Activated naive CD4-positive, alpha-beta T cell treated with anti-CD3 and anti-CD28 coated beads, Interleukin-2, amount 50 U/mL, for 16 hours (primary cell): ENCODE measurements at places on chromosomes 2 and 18.

DNA sequence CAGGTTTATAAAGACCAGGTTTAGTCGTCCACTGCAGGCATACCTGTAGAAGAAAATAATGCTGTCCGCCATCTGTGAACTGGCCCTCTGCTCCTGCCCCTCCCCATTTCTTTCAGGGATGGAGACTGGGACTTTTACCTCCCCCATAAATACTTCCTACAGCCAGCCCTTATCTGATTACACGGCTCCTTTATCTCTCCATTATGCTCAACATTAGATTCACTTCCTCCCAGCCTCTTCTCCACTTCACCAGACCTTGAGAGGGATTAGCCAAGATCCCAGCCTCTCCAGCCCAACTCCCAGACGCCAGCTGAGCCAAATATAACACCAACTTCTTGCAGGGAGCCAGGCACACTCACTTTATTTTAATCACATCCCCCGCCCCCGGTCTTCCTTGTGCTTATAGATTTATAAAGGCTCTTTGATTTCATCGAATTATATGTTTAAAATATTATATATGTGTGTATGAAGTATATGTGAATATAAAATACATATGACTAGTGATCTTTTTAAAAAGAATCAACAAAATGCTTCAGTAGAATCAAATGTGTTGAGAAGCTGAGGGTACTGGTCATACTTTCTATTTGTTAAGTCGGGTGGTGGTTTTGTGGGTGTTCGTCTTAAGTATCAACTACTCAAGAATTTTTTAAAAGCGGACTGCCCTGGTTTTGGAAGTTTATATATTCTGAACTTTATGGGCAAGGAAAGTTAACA is 81.0 kb downstream of the SPRED2 start:
- no peak for DNase-seq

- no peak for DNase-seq
Measured at GRCh38 chr18:55743736-55744135, 155.7 kb upstream of the TCF4 start.

- no peak for DNase-seq
Measured at GRCh38 chr2:128357506-128358370, 39.1 kb upstream of the HS6ST1 start.

DNA sequence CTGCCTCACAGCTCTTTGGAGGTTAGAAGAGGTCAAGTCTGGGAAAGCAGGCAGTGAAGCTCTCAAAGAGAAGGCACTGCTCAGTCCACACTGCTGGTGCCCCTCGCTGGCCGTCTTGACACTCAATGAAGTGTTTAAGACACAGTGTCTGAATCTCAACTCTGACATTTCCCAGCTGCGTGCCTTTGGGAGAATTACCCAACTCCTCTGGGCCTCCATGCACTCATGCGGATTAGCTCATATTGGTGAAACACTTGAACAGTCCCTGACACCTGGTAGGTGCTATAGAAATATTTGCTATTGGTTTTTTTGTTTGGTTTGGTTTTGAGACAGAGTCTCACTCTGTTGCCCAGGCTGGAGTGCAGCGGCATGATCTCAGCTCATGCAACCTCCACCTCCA is 281.0 kb downstream of the SRBD1 start:
- DNase-seq = no peak

DNA sequence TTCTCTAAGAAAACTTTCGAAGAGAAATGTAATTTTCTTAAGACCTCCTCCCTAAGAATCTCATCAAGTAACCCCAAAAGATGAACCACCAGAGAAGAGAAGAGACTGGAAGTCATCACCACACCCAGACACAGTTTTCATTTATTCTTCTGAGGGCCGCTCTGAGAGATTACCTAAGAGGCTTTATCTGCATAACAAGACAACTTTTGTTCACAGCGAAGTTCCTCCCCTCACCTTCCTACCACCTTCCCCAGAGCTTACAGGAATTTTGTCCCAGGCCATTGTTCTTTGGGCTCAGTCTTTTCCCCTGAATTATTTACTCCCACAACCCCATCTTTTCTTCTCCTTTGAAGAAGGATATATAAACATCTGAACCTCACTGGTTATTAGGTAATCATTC is 92.8 kb downstream of the AKAIN1 start:
- no peak for DNase-seq

- DNase-seq = no peak
Measured at GRCh38 chr2:69805887-69806286, 23.6 kb upstream of the GMCL1 start.

- no peak for DNase-seq
Measured at GRCh38 chr18:33918571-33918970, 306.1 kb downstream of the NOL4 start.

DNA sequence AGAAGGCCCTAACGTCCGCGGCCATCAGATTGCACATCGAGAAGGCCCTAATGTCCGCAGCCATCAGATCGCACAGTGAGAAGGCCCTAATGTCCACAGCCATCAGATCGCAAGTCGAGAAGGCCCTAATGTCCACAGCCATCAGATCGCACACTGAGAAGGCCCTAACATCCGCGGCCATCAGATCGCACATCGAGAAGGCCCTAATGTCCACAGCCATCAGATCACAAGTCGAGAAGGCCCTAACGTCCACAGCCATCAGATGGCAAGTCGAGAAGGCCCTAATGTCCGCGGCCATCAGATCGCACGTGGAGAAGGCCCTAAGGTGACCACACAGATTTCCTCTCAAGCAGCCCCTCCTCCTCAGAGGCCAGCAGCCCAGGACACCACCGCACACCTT is 193.2 kb upstream of the PXDN start:
- DNase-seq = no peak

GRCh38 chr2:198297350-198297749 is 493.0 kb downstream of the PLCL1 start:
- no peak for DNase-seq

DNA sequence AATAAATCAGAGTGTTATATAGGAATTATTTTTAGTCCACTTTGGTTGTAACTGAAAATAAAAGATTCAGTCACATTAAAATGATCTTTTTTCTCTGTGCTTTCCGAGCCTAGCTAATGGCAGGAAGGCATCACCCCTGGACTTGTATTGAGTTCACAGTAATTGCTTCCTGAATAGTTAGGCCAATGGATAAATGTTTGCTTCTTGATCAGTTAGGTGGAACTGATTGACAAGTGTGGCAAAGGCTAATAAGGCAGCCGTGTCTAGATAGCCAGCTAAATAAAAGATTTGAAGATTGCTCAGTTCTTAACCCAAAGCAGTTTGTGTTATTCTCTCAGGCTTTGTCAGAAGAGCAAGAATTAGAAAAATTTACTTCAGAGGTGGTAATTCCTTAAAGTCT is 20.8 kb downstream of the FAM171B start:
- no peak for DNase-seq

GRCh38 chr2:37271376-37272067 is 40.1 kb downstream of the NDUFAF7 start:
- DNase-seq = no peak

DNA sequence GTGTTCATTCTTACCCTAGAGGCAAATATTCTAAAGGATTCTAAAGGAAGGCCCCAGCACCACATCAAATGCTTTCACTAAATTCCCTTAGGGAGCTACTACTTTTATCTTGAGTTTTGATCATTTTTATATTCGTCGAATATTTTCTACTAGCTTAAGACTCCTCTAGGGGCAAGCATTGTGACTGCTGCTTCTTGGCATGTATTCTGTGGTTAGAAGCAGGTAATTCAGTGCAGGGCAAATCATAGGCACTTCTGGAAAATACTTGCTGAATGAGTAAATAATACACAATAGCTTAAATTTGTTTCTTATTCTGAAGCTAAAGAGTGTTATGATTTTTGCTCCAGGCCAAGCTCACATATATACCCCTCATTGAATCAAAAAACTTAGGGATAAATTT is 136.4 kb downstream of the LRP2 start:
- no peak for DNase-seq

DNA sequence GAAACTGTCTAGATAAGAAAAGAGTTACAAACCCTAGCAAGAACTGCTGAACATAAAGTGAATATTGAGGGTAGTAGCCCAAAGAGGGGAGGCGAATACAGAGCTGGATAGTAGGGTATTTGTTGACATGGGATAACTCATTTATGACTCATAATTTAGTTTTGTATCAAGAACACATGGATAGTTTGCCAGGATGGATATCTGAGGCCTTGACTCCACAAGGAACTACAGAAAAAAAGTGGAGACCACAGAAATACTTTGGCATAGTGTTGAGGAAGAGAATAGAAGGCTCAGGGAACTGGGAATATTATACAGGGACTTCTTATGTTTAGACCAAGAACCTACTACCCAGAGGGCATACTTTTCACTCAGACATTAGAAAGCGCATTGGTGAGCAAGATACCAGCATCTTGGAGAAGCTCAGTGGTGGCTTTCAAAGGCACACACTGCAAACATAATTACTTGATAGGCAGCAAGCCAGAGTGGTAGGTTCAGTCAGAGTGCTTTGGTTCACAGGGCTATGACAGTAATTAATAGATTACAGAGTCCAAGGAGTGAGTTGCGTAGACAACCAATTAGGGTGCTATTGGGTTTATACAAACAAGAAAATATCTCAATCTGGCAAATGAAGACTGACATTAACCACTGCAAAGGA is 51.9 kb upstream of the ZBTB7C start:
- no peak for DNase-seq

- no peak for DNase-seq
Measured at GRCh38 chr2:157178874-157179273, 78.6 kb upstream of the GALNT5 start.

- peak; percentile 52 for DNase-seq
Measured at GRCh38 chr18:58310517-58310916, 266.5 kb downstream of the NEDD4L start.

- no peak for DNase-seq
Measured at GRCh38 chr2:234329202-234329960, 167.5 kb downstream of the ARL4C start.

- peak; percentile 41 for DNase-seq
Measured at GRCh38 chr2:237471438-237472186, 15.4 kb upstream of the MLPH start.

DNA sequence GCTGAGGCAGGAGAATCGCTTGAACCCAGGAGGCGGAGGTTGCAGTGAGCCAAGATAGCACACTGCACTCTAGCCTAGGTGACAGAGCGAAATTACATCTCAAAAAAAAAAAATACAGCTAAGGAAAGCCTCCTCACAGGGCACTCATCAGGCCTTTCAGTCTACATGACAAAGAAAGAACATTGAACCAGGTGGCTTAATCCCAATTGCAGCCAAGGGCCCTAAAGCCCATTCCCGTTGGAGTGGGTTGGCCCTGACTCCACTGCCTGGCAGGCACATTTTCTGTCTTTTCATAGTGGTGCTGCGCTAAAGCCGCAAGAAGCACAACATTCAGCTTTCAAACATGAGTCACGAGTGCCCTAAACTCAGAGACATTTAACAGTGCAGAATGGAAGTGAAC is 372.5 kb downstream of the RNF144A start:
- DNase-seq = no peak

DNA sequence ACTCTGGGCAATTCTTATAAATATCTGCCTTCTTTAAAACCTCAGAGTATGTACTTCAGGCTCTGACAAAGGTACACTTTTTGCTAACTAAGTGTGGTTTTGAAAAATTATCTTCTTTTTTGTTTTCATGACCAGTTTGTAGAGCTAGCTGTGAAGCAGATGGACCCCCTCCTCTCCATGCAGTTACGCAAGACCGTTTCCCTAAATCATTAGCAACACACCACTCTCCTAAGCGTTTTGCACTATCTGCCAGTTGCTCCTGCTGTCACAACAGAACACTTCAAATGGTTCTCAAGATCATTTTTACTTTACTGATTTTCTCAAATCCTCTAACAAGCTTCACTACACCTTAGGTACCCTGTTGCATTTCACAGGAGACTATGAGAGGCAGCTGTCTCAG is 53.3 kb downstream of the GULP1 start:
- DNase-seq = no peak

GRCh38 chr18:70221915-70222278 is 16.4 kb upstream of the RTTN start:
- no peak for DNase-seq

DNA sequence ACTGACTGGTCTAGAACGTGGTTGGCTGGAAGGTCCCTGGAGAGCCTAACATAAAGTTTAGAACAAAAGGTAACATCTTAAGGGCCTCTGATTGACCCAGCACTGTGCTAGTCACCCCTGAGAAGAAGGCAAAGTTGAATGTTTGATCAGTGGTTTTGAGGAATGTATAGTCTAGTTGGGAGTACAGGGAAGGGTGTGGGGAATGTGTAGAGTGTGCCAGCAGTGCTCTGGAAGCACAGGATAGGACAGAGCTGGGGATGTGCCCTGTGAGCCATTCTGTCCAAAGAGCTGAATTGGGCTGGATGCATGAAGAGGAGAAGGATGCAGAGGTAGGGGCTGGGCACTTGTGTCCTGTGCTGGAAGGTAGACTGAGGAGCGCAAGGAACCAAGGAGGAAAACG is 41.0 kb upstream of the DOCK10 start:
- DNase-seq = no peak

DNA sequence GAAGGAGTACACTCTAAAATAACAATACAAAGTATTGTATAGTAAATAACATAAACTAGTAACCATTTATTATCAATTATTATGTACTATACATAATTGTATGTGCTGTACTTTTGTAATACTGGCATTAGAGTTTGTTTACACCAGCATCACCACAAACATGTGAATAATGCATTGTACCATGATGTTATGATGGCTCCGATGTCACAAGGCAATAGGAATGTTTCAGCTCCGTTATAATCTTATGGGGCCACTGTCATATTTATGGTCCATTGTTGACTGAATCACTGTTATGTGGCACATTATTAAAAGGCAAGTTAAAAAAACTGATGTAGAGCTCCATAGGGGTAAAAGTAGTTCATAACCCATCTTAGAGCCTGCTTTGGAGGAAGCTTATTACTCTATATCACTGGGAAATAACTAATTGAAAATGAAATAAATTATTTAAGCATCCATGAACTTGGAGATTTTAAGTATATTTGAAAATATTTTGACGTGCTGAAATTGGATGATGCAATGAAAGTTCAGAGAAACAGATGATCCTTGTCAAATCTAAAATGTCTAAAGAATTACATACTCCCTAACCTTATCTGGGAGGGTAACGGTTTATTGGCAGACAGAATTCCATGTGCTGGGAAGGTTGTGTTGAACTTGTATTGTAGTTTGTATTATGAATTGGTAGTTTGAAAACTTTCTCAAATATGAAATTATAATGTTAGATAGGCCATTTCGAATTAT is 2.4 kb downstream of the SKA1 start:
- DNase-seq = no peak

- DNase-seq = peak; percentile 64
Measured at GRCh38 chr2:205682239-205682970, at the start of gene NRP2. Gene NRP2, plus strand, starts transcription at chr2:205682501. Its CDS starts 790 bp downstream, at chr2:205683291.

- DNase-seq = no peak
Measured at GRCh38 chr2:40358783-40359182, 93.1 kb downstream of the SLC8A1 start.

GRCh38 chr2:44902217-44903137 is 39.0 kb upstream of the SIX3 start:
- DNase-seq = no peak

GRCh38 chr2:216584112-216584511 is 49.1 kb upstream of the IGFBP2 start:
- no peak for DNase-seq

GRCh38 chr18:67854340-67854739 is 337.8 kb upstream of the DSEL start:
- DNase-seq = no peak
